ENCODE measurements at places on chromosomes 2 and 18. TPM values are rescaled to one million over a fixed set of nuclear protein-coding genes. Genes with fewer than 3 reads are reported as not detected.

ASAP2 gene
- 34.7 TPM for total RNA-seq

DNA sequence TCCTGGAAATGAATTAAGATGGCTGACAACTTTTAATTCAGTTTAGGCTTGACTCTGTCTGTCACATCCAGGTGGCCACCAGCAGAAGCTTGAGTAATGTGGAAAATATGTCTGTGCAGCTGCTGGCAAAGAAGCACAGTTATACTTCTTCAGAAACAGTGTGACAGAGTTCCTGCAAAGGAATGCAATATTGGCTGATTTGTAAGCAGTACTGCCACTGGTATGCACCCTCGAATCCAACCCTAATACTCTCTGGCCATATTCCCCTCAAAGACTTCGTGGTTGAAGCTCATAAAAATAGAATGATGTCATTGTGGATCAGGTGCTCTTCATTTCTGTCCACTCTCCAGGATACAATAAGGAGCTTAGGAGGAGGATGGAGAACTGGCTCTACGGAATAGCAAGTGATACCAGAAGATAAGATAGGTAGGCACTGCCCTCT, 86.2 kb downstream of the METTL8 start:
- DNase-seq = no peak

MARCHF4 gene
- total RNA-seq = 1.7 TPM

ARHGEF4 gene
- 4.2 TPM for total RNA-seq

GKN1 gene
- 1.6 TPM for total RNA-seq

CTLA4 gene
- not detected for total RNA-seq

GRCh38 chr2:113809076-113809736, 52.8 kb upstream of the SLC35F5 start:
- no peak for DNase-seq

DNA sequence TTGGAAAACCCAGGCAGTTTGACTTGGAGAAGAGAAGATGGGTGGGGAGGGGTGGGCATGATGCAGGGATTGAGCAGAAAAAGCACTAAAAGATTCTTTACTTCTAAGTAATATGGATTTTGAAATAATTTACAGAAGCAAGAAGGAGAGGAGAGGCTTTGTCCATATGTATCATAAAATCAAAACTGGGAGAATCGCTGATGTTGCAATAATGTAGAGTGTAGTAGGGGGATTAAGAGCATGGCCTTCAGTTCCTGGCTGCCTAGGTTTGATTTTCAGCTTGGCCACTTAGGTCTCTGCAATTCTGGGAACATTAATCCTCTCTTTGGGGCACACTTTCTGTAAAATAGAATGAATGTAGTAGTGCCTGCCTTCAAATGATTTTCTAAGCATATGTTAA, 1760.4 kb upstream of the CELF4 start:
- no peak for DNase-seq

GPR17 gene
- total RNA-seq = not detected

DNA sequence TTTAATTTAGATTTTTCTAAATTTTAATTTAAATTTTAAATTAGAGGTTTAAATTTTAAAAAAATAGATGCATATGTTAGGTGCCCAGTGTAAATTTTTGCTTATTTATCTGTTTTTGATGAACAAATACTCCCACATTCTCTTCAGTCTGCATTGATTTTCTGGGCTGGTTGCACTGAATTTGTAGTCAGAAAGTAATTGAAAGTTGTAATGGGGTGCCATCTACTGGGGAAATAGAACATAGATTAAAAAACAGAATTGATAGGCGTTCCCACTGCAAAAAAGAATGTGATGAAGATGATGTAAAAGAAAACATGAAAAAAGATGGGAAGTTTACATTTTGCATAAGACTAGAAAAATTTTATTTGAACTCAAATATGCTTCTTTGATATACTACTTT, 51.7 kb upstream of the CCDC85A start:
- peak; percentile 68 for DNase-seq

HOXD8 gene
- total RNA-seq = 13.9 TPM

DNA sequence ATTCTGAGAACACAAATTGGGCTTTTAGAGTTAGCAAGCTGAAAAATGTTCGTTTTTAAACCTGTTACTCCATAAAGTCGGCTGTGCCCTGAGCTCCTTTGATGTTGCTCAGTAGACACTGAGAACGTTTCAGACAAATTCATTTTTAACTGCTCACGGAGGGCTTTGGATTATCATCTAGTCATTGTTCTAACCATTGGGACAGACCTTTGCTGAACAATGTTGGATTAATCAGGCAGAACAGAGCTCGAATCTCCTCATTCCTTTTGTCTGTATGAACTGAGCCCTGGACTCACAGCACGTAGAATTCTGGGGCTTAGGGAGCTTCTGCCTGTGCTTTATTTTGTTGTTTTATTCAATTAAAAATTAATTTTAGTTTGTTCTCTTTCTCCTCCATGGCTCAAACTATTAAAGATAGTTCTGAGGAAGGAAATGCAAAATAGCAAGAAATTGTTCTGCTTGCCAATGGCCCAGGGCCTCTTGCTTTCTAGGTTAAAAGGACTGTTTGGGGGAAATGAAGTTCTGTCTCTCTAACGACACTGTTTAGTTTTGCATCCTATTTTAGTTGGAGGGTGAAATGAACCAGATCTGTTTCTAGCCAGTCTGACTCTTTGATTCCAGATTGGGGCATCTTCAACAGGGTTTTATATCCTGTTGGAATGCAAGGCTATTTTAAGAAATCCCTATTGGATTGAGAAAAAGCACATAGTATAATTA, 114.7 kb upstream of the CXCR4 start:
- DNase-seq = no peak

DNA sequence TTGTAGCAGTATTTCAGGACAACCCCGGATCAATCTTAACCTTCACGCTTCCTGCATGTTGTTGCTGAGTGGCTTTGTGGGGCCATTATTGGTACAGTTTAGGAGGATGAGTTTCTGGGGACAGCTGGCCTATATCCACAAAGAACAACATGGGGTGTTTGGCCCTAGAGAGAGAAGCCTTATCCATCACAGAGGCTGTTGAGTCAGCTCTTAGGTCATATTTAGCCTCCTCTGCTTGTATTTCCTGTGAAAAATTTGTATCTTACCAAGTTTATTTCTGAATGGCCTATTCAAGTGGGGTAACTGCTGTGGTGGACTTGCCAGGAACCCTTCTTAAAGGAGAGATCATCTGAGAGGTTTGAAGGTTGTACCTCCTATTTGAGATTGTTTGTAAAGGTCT, 77.6 kb downstream of the MAP4K4 start:
- no peak for DNase-seq

GRCh38 chr2:110143982-110144381, 28.4 kb upstream of the MALL start:
- no peak for DNase-seq

KIF3C gene
- total RNA-seq = 5.2 TPM

DNA sequence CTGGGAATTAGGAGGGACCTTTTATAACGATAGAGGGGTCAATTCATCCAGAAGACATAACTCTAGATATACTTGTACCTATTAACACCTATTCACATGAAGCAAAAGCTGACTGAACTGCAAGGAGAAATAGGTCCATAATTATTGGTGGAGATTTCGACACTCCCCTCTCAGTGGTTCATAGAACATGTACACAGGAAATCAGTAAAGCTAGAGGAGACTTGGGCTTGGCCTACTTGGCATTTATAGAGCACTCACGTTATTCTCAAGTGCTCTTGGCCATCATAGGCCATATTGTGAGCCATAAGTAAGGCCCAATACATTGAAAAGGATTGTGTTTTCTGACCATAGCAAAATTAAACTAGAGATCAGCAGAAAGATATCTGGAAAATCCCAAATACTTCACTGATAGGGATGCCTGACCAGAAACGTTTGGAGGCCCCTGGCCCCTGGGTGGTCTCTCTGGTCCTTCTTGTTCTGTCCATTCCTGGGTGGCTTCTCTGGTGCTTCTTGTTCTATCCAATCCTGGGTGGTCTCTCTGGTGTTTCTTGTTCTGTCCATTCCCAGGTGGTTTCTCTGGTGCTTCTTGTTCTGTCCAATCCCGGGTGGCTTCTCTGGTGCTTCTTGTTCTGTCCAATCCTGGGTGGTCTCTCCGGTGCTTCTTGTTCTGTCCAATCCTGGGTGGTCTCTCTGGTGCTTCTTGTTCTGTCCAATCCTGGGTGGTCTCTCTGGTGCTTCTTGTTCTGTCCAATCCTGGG, 49.0 kb downstream of the SNED1 start:
- no peak for DNase-seq

DNA sequence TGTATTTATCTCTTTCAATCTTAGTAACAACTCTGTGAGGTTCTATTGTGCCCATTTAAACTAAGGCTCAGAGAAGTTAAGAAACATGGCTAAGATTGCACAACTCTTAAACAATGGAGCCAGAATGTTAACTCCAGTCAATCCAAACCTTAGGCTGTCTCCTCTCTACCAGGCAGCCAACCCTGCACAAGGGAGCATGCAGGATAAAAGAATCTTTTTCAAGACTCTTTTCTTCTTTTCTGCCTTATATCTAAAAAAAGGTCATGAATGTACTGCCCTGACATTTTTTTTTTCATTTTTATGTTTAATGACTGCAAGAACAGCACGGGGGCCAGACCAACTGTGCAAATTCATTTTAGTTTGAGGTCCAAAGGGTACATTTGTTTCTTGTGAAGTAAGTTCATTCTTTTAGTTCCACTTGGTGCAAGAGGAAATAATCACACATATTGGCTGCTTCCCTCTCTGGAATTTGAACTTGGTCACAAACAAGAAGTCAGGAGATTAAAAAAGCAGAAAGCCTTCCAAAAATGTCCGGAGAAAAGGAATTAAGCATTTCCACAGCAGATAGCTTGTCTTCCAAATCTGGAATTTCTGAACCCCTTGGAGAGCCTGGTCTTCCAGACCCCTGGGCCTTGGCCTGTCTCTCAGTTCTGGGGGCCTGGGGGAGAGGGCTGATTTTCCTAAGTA, 96.0 kb upstream of the RIOK3 start:
- DNase-seq = no peak

GRCh38 chr2:126228531-126228930, 427.4 kb upstream of the GYPC start:
- no peak for DNase-seq

GRCh38 chr2:9795071-9795470, 48.2 kb upstream of the TAF1B start:
- DNase-seq = no peak

- peak; percentile 60 for DNase-seq
Observed at GRCh38 chr18:46946656-46947282, 29.4 kb downstream of the KATNAL2 start.

DNA sequence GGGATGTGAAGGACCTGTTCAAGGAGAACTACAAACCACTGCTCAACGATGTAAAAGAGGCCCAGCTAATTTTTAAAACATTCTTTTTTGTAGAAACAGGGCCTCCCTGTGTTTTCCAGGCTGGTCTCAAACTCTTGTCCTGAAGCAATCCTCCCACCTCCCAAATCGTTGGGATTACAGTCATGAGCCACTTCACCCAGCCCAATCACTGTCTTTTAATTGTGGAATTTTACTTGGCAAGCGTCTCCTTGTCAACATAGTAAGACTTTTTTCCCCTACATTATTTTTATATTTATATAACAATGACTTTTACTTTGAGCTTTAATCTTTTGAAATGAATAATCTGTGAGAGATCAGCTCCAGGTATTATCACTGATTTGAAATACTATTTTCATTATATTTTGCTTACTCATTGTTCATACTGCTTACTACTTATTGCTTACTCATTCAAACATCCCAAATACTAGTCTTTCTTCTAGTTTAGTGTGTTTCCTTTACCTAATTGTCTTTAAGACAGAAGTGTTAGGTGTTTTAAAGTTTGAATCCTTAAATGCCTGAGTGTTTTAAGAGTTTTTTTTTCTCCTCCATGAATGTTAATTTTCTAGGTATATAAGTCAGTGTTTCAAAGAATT, 48.9 kb downstream of the PTPN4 start:
- DNase-seq = peak; percentile 20

DNA sequence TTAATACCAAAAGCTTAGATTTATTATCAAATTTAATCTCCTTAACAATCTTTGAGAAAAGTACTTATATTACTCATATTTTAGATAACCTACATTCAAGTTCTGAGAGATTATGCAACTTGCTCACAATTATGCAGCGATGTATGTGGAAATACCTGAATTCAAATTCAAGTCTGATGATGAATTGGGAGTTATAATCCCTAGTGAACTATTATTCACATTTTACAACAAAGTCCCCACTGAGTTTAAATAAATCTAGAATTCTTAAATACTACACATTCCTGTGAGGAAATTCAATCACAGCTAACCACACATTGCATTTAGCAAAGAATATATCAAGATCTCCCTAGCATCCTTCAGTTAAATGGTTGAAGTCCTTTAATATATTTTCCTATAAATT, 278.4 kb downstream of the NOL4 start:
- DNase-seq = no peak

DNA sequence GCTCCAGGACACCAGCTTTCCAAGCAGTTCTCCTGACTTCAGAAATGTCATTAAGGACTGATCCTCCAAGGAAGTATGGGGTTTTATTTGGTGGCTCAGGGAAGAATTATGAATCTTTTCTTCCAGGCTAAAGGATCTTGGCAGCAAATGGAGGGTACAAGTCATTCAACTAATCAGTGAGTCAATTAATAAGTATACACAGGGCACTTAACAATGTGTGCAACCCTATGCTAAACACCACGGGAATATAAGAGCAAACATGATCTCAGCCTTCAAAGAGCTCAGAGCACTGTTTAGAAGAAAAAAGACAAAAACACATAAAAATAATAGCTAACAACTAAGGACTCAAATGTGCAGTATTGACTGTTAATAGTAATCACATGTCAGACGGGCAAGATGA, 234.5 kb downstream of the SETBP1 start:
- DNase-seq = no peak

SCN3A gene
- 0.35 TPM for total RNA-seq

DNA sequence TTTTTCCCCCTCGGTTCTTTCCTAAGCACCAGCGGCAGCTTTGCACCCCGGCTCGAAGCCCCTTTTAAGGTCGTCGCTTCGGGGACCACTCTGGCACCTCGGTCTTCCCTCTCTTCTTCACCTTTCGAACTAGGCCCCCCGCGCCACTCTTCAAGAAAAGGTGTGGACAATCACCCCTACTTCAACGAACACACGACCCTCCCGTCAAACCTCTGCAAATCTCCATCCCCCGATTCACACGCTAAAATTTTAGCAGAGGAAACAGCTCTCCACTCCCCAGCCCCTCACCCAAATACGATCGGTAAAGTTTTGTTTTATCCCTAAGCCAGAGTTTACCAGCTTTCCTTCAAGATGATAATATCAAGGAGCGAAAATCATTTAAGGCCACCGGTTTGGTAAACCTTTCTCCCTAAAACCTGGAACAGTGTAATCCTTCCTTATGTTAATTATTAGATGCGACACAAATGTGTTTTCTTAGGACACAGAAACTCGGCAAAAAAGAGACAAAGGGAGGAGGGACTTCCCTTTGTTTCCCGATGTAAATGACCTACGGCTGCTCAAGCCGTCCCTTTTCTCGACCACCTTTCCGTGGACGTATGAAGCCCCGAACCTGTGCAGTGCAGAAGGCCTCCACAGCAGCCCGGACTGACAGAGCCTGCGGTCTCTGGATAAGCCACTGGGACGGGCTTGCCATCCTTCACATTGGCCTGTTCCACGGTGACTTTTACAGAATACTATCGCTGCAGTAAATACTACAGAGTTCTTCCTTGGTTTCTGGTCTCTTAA, 85.2 kb downstream of the RBMS1 start:
- no peak for DNase-seq

GRCh38 chr2:98875081-98875728, 60.8 kb downstream of the CRACDL start:
- no peak for DNase-seq

- no peak for DNase-seq
Observed at GRCh38 chr2:10918661-10919409, 7.1 kb downstream of the KCNF1 start.

GRCh38 chr2:229520691-229521096, 193.7 kb downstream of the DNER start:
- no peak for DNase-seq
